SJSA1 (cell line): ENCODE measurements at places on chromosomes 2 and 18. TPM values are rescaled to one million over a fixed set of nuclear protein-coding genes. Genes with fewer than 3 reads are reported as not detected.
A peak's percentile ranks its signal among the peaks of the same experiment; 100 is the strongest.

Gene DYNAP
- total RNA-seq, result not detected in 2 replicates

Gene TNP1
- not detected in 2 replicates for total RNA-seq

Gene LYG1
- 0.37 TPM in 1 of 2 replicates, not detected in the other for total RNA-seq

Gene RBM44
- 0.08 and 0.19 TPM in 2 replicates for total RNA-seq

Gene TMEM37
- total RNA-seq, result not detected in 2 replicates

Gene TGFA
- total RNA-seq, result 0.42 and 1.4 TPM in 2 replicates

Gene SH3BP4
- 78.6 and 117 TPM in 2 replicates for total RNA-seq

Gene STRADB
- 9.4 and 23.8 TPM in 2 replicates for total RNA-seq

Gene FSIP2
- not detected in 2 replicates for total RNA-seq

- no peak overlapping the region for H3K27ac ChIP-seq
- H3K36me3 ChIP-seq, result 0 out of 2 replicates have a peak, but pooled peaks cover 3% of the 10 kb centered on the region
- DNase-seq, result no peak
- no peaks in the 10 kb centered on the region for H3K27me3 ChIP-seq
- H3K4me1 ChIP-seq, result peaks cover 8% of the 10 kb centered on the region
Measured at GRCh38 chr2:188338463-188338862, 46.8 kb downstream of the GULP1 start.

DNA sequence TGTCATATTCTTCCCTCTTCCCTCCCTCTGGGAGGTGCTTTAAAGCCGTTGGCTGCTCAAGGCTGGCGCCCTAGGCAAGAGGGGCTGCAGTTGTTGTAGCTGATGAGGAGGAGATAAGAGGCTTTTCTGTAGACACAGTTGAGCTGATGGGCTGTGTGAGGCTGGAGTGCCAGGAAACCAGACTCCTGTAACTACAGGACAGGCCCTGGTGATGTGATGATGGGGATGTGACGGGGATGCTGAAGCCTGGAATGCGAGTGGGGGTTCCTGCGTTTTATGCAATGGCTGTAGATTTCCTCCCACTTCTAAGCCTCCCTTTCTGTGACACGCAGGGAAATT, 5.7 kb upstream of the EFR3B start:
- no peak overlapping the region for H3K4me3 ChIP-seq
- no peak overlapping the region for H3K27ac ChIP-seq
- H3K27me3 ChIP-seq, result peaks cover 9% of the 10 kb centered on the region; the same call in 1 of the 2 replicates
- H3K4me1 ChIP-seq, result no peaks in the 10 kb centered on the region
- no peaks in the 10 kb centered on the region for H3K36me3 ChIP-seq
- no peak for DNase-seq

DNA sequence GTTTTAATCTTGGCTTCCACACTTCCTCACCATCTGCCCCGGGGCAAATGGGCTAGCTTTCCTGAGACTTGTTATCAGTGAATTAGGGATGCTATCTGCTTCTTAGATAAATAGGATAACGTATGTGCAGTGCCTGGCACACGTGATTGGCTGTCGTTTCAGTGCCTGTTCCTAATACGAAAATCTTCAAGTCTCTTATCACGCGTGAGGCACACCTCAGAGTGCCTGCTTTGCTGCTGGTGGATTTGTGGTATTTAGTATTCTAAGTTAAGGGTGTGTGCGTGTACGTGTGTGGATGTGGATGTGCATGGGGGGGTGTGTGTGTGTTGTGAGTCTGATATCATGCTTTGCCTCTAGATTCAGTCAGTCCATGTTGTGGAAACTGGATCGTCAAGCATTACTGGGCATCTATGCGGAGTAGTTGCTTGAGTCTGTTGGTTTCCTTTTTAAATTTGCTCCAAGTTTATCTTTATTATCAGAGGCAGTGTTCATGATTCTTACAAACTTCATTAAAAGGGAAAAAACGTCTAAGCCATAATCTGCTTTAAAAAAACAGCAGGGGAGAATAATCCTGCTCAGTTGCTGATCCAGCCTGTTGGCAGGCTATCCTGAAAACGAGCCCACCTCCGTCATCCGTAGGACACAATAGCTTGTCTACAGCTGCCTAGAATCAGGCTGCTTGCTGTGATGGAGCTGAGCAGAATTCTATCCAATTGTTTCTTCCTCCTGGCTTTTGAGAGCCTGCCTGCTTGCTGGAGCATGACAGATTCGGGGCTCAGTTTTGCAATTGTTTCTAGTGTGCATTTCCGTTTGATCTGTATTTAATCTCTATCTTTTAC, 6.6 kb downstream of the SH3RF3 start:
- no peaks in the 10 kb centered on the region for H3K36me3 ChIP-seq
- DNase-seq, result no peak
- peaks cover 5% of the 10 kb centered on the region; the same call in 1 of the 2 replicates for H3K4me1 ChIP-seq

DNA sequence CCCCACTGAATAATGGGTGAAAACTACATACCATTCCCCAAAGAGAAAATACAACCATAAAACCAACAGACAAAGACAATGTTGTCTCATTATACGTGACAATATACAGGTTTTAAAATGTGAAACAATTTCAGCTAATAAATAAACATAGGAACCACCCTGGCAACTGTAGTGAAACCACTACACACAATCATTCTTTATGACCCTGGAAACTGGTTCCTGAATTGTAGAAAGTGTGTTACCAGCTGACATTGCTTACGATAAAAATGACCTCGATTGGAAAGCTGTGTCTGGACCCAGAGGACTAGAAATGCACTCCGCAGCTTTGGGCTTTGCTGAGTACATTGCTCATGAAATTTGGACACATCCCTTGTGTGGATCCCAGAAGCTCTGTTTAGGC, 73.9 kb upstream of the LPIN2 start:
- no peak overlapping the region for H3K4me3 ChIP-seq
- H3K4me1 ChIP-seq, result peaks cover 8% of the 10 kb centered on the region
- no peaks in the 10 kb centered on the region for H3K36me3 ChIP-seq

DNA sequence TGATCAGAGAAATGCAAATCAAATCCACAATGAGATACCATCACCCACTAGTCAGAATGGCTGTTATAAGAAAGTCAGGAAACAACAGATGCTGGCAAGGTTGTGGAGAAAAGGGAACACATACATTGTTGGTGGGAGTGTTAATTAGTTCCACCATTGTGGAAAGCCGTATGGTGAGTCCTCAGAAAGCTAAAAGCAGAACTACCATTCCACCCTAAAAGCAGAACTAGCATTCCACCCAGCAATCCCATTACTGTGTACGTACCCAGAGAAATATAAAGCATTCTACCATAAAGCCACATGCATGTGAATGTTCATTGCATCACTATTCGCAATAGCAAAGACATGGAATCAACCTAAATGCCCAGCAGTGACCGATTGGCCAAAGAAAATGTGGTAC, 60.7 kb downstream of the ANKRD62 start:
- no peaks in the 10 kb centered on the region for H3K36me3 ChIP-seq
- no peaks in the 10 kb centered on the region for H3K4me1 ChIP-seq
- no peak overlapping the region for H3K4me3 ChIP-seq
- H3K27ac ChIP-seq, result no peak overlapping the region

DNA sequence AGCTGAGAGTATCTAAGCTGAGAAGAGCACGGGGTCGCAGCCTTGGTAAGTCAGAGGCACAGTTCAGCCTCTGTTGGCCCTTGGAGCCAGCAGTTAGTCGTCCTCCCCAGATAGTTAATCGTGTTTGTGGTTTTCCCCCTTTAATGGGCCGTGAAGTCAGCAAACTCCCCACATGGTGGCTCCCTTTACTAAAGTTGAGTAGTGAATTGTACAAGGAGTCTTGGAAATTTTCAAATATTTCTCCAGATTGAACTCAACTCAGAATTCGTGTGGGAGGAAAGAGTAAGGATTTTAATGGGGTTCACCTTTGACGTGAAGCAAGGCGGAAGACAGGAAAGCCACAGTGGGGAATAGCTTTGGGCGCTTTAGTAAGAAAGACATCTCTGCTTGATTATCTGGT, 2.4 kb upstream of the ADCYAP1 start:
- DNase-seq, result no peak
- H3K4me3 ChIP-seq, result no peak overlapping the region
- no peaks in the 10 kb centered on the region for H3K36me3 ChIP-seq

DNA sequence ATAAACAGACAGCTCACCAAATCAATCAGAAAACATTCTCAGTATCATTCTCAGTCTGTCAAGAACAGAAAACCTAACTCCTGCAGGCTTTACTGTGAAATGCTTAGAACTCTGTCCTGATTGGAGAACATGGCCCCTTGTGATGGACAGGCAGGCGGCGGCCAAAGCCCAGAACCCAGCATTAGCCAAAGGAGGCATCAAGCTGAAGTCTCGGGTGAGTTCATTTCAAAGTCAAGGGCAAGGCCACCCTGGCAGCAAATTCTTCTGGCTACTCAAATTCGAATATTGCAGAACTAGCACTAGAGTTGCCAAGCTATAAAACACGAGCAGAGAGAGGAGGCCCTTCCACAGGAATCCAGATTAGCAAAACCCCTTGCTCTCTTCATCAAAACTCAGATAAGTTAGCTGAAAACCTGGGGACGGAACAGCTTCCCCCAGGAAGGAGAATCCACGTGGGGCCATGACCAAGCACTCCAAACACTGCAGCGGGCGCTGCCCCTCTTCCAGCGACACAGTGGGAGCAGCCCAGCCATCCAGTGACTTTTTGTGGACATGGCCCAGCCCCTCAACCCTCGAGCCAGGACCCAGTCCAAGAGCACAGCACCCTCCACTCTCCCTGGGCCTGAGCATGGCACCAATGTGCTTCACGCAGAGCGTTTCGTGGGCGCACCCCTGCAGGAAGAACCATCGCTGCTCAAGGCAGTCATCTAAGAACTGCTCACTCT, 98.6 kb downstream of the HDAC4 start:
- no peaks in the 10 kb centered on the region for H3K27me3 ChIP-seq
- H3K36me3 ChIP-seq, result no peaks in the 10 kb centered on the region
- no peak overlapping the region for H3K4me3 ChIP-seq
- no peak for DNase-seq
- no peak overlapping the region for H3K27ac ChIP-seq
- no peaks in the 10 kb centered on the region for H3K4me1 ChIP-seq

- H3K27ac ChIP-seq, result no peak overlapping the region
- no peaks in the 10 kb centered on the region for H3K4me1 ChIP-seq
- no peaks in the 10 kb centered on the region for H3K36me3 ChIP-seq
- H3K27me3 ChIP-seq, result no peaks in the 10 kb centered on the region
- no peak for DNase-seq
- H3K4me3 ChIP-seq, result no peak overlapping the region
Measured at GRCh38 chr2:220320326-220320725, 692.9 kb downstream of the SLC4A3 start.

- H3K4me3 ChIP-seq, result no peak overlapping the region
- no peaks in the 10 kb centered on the region for H3K36me3 ChIP-seq
- no peak overlapping the region for H3K27ac ChIP-seq
- H3K4me1 ChIP-seq, result no peaks in the 10 kb centered on the region
Measured at GRCh38 chr2:225920621-225921220, 521.2 kb downstream of the NYAP2 start.

GRCh38 chr2:128644156-128644555, 325.5 kb upstream of the HS6ST1 start:
- DNase-seq, result peak; percentile 32
- no peak overlapping the region for H3K4me3 ChIP-seq
- peaks cover 7% of the 10 kb centered on the region for H3K4me1 ChIP-seq
- no peaks in the 10 kb centered on the region for H3K36me3 ChIP-seq
- no peaks in the 10 kb centered on the region for H3K27me3 ChIP-seq

- no peaks in the 10 kb centered on the region for H3K27me3 ChIP-seq
- H3K36me3 ChIP-seq, result peaks cover 74% of the 10 kb centered on the region
- no peak overlapping the region for H3K27ac ChIP-seq
- no peak overlapping the region for H3K4me3 ChIP-seq
Measured at GRCh38 chr2:69902213-69902922, 8.6 kb downstream of the SNRNP27 start.

DNA sequence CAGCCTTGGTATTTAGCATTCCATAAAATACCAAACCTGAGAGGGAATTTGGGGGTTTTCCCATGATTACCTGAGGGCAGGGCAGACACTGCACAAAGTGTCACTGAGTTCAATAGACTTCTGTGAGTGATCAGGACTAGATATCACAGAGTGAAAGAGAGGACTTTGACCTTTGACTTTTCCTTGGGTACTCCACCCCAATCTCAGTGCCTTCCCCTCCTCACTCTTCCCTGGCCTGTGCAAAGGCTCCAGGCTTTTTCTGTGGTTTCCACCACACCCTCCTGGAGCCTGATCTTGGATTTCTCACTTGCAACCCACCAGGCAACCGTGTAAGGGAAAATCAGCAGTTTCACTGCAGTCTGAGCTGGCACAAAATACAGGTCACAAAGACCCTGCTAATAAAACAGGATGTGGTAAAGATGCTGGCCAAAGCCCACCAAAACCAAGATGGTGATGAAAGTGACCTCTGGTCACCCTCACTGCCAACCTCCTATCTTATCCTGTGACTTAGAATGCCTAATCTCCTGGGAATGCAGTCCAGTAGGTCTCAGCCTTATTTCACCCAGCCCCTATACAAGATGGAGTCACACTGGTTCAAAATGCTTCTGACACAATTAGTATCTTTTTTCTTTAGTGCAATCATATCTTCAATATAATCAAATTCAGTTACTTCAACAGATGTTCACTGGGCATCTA, 64.0 kb downstream of the BOD1L2 start:
- no peak overlapping the region for H3K27ac ChIP-seq
- H3K4me1 ChIP-seq, result peaks cover 14% of the 10 kb centered on the region
- H3K4me3 ChIP-seq, result no peak overlapping the region
- no peaks in the 10 kb centered on the region for H3K36me3 ChIP-seq
- peaks cover 3% of the 10 kb centered on the region; the same call in 1 of the 2 replicates for H3K27me3 ChIP-seq

GRCh38 chr2:147398996-147399395, 445.8 kb upstream of the ACVR2A start:
- H3K27ac ChIP-seq, result no peak overlapping the region
- no peaks in the 10 kb centered on the region for H3K4me1 ChIP-seq
- no peak for DNase-seq
- H3K36me3 ChIP-seq, result no peaks in the 10 kb centered on the region
- H3K4me3 ChIP-seq, result no peak overlapping the region

- H3K4me1 ChIP-seq, result 0 out of 2 replicates have a peak, but pooled peaks cover 5% of the 10 kb centered on the region
- H3K36me3 ChIP-seq, result no peaks in the 10 kb centered on the region
- H3K4me3 ChIP-seq, result no peak overlapping the region
- no peaks in the 10 kb centered on the region for H3K27me3 ChIP-seq
- no peak overlapping the region for H3K27ac ChIP-seq
- DNase-seq, result no peak
Measured at GRCh38 chr2:57881998-57882888, 164.4 kb upstream of the VRK2 start.

DNA sequence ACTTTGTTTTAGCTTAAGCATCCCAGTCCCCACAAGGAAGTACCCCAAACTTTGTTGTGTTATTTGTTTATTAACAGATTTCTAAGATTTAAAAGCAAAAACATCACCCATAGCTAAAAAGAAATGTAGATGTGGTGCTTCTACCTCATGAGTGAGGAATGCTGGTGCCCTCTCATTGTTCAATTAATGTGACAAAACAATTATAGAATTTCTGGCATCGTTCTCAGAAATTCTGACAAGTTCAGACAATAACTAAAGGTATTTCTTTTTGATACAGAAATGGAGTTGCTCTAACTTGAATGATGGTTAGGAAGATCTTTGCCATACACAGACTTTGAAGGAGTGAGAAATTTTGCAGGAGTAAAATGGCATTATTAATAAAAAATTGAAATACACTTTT, 42.9 kb downstream of the SPRED2 start:
- peaks cover 4% of the 10 kb centered on the region for H3K4me1 ChIP-seq
- H3K27me3 ChIP-seq, result no peaks in the 10 kb centered on the region
- no peak overlapping the region for H3K27ac ChIP-seq
- H3K36me3 ChIP-seq, result no peaks in the 10 kb centered on the region
- DNase-seq, result no peak

GRCh38 chr18:57959278-57959677, 84.7 kb upstream of the NEDD4L start:
- H3K27ac ChIP-seq, result no peak overlapping the region
- H3K27me3 ChIP-seq, result no peaks in the 10 kb centered on the region
- no peak overlapping the region for H3K4me3 ChIP-seq
- no peaks in the 10 kb centered on the region for H3K36me3 ChIP-seq
- no peaks in the 10 kb centered on the region for H3K4me1 ChIP-seq
- peak; percentile 49 for DNase-seq
